NCI-H526 (cell line): ENCODE measurements at places on chromosomes 2 and 18.

- DNase-seq, result no peak
Observed at GRCh38 chr18:77222464-77222863, 27.2 kb upstream of the GALR1 start.

DNA sequence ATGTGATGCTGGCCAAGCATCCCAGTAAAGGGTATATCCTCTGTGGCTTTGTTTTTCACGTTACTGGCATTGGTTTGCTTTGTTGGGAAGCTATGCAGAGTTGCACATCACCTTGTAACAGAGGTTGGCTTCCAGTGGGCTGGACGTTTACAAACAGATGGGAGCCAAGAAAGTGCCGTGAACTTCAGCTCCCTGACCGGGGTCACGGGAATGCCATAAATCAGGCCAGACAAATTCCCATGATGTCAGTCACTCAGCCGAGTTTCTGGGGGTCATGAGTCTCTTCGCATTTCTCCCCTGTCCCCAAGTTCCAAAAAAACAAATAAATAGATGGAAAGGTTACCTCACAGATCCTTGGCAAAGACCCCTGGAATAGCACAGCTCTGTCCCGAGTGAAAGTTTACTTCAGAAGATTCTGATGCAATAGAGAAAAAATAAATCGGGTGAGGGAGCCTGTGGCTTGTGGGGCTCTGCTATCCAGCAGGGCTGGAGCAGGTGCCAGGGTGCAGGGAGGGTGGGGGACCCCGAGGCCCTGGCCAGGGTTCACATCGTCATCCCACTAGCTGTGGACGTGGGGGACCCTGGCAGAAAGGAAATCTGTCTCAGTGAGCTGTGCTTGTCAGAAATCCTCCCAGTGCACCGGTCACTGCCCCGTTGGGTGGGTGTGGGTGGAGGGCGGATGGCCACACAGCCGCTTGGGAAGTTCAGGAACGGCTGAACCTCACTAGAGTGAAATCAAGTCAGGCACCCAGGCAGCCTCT is 27.8 kb downstream of the TWIST2 start:
- DNase-seq, result no peak

GRCh38 chr2:177501186-177501585 is 108.6 kb downstream of the AGPS start:
- no peak for DNase-seq

- no peak for DNase-seq
Observed at GRCh38 chr18:58766946-58767345, 95.7 kb downstream of the MALT1 start.

GRCh38 chr2:53018825-53019425 is 748.7 kb upstream of the CHAC2 start:
- DNase-seq, result peak; percentile 27

DNA sequence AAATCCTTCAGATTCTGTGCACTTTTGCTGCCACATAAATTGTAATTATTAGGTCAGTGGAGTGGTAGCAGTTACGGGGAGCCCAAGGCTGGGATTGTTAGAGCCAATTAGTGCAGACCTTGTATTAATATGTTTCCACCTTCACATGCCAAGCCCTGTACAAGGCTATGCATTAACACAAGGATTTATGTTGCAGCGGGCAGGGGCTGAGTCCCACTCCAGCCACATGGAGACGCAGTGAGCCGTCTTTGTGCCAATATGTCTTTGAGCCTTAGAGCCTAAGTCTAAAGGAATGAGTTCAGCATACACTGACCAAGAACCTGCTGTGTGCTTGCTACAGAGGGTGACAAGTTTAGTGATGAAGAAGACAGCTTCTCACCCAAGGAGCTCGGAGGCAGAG is 238.2 kb downstream of the TSN start:
- DNase-seq, result no peak

GRCh38 chr2:196955036-196955435 is 28.5 kb upstream of the PGAP1 start:
- DNase-seq, result peak; percentile 63

DNA sequence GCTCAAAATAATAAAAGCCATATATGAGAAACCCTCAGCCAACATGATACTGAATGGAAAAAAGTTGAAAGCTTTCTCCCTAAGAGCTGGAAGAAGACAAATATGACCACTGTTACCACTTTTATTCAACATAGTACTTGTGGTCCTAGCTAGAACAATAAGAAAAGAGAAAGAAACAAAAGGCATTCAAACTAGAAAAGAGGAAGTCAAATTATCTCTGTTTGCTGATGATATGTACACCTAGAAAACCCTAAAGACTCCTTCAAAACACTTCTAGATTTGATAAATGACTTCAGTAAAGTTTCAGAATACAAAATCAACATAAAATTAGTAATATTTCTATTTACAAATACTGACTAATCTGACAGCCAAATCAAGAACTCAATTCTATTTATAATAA is 328.8 kb upstream of the GCFC2 start:
- DNase-seq, result no peak

DNA sequence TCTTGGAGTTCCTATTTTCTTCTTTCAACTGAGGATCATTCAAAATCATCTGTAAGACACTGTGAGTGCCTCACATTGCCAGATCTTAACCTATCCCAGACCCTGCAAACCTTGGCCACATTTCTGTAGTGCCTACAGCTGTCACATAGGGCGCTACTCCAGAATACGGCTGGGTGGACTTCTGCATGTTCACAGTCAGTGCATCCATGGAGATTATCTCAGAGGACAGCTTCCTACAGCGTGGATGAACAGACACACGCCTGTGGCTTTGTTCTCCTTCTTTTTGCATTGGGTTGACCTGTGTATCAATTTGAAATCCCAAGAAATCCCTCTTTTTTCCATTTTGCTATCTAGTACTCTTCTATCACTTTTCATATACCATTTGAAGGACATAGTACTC is 1.9 kb upstream of the KLHL29 start:
- DNase-seq, result no peak

GRCh38 chr2:120430501-120430830 is 84.5 kb downstream of the INHBB start:
- no peak for DNase-seq

DNA sequence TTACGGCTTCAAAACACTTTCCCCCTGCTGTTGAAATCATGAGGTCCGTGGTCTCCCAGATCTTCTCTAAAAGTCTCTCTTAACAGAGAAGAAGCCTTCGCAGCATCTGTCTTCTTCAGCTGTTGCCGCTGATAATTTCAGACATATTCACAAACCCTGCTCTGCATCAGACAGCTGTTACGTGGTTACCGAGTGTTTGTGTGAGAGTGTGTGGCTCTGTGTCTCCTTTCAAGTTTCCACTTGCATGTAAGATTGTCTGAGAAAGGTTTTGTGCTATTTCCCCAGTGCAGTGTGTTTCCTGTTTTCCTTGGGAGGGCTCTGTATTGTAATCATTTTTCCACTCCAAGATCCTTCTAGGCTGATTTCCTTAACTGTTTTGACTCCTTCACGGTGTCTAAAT is 32.8 kb downstream of the MAIP1 start:
- peak; percentile 37 for DNase-seq

- DNase-seq, result no peak
Observed at GRCh38 chr18:56001576-56001975, 413.6 kb upstream of the TCF4 start.

DNA sequence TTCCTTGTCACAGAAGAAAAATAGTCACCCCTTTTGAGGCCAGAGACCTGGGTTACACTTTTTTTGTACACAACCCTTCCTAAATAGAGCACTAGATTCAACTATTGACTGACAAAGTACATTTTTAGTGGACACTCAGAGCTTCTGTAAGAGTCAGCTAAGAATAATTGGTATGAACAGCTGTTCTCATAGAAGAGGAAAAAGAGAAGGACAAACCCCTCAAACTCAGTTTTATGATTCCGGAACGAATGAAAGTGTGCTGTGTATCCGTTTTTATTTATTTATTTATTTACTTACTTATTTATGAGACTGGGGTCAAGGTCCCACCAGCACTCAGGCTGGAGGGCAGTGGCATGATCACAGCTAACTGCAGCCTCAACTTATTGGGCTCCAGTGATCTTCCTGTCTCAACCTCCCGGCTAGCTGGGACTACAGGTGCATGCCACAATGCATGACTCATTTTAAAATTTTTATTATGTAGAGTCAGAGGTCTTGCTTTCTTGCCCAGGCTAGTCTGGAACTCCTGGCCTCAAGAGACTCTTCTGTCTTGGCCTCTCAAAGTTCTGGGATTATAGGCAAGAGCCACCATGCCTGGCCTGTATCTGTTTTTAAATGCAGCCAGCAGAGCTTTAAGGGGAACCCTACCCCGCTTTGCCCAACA is 36.0 kb upstream of the FZD5 start:
- no peak for DNase-seq

DNA sequence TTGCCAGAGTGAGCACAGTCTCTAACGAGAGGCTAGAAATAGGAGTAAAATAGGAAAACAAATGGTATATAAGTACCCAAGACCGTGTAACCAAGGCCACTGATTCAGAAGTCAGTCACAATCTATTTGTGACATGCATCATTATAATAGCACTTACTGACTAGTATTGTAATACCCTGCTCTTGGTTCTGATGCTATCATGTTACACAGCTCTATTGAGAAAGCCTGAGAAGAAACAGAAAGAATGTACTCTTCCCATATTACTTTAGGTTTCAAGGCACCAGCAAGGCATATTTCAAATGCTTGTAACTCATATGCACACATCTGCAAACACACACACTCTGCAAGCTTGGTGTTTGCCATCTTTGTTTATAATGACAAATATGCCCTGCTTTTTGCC is 746.4 kb downstream of the SLC4A3 start:
- DNase-seq, result peak; percentile 6

DNA sequence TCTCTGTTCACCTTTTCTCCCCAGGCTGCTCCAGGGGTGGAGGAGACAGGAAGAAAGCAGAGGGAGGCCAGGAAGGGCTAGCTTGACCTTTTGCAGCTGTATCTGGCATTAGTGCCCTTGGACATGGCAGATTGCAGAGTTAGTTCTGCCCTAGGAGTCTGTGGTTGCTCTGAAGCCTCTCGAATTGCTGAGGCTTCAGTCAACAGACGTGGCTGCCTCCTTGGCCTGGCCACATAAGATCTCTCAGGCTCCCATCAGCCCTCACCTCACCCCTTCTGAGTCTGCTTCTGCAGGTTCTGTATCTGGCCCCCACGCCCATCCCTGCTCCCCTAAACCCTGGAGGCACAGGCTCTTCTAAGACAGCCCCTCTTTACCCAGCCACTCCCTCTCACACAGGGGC is 18.2 kb upstream of the PLB1 start:
- DNase-seq, result no peak

DNA sequence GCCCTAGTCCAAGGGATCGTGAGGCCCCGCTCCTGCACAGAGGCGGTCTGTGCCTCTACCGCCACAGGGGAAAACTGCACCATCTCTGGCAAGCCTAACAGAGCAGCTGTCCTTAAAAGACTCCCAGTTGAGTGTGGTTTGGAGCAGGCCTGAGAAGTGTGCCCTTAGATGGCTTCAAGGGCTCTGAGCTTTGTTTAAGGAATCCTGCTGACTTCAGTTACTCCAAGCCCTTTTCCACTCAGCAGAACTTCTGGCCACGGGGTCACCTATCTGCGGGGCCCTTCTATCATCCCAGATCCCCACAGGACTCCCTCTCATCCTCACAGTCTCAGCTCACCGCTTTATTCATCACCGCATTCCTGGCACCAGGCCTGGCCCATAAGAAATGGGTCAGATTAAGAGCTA is 131.5 kb downstream of the CCDC74A start:
- DNase-seq, result no peak

DNA sequence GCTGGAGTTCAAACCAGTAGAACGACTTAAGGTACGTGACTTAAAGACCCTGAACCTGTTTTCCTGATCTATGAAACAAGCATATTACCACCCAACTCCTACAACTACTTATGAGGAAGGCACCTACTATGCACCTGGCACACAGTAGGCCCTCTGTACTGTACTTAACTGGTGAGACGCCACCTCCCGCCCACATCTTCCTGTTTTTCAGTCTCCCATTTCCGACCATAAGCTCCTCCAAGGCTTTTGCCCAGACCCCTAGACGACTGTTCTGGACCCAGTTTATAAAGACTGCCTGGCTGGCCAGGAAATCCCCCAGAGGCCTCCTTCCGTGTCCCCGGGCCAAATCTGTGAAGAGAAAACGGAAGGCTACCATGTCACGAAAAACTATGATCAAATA is 1.5 kb downstream of the GALNT14 start:
- DNase-seq, result no peak

- DNase-seq, result no peak
Observed at GRCh38 chr2:30301551-30301950, 70.2 kb downstream of the LBH start.

GRCh38 chr18:30359521-30359920 is 683.0 kb downstream of the DSC3 start:
- no peak for DNase-seq

GRCh38 chr2:23464156-23464555 is 79.2 kb downstream of the KLHL29 start:
- no peak for DNase-seq

DNA sequence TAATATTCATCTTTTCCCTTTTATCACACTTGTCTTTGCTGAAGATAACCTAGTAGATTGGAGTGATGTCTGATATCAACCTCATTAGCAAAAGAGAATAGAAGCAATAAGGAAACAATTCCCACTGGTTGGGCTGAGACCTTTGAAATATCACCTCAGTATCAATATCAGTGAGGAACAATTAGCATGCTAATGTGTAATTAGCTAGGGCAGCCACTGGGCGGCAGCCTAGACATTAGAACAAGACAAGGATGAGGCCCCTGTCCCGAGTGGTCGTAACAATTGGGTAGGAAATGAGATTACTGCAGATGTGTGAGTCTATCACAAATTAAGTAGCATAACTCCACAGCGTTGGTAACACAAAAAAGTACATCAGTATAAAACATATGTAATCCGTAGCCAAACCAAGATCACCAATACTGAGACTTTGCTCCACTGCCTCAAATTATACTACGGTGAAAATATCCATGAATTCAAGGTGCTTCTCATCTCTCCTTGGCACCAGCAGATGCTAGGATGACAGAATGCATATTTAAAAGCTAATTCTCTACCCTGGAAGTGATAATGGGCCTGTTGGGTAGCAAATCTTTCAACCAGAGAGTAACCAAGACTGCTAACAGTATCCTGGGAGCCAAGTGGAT is 99.1 kb downstream of the ALPK2 start:
- DNase-seq, result peak; percentile 40

- DNase-seq, result peak; percentile 32
Observed at GRCh38 chr2:101361121-101361520, 26.2 kb downstream of the CREG2 start.

- DNase-seq, result no peak
Observed at GRCh38 chr2:231132129-231132528, 7.3 kb upstream of the HTR2B start.

GRCh38 chr2:1930376-1930775 is 186.1 kb upstream of the PXDN start:
- DNase-seq, result no peak

DNA sequence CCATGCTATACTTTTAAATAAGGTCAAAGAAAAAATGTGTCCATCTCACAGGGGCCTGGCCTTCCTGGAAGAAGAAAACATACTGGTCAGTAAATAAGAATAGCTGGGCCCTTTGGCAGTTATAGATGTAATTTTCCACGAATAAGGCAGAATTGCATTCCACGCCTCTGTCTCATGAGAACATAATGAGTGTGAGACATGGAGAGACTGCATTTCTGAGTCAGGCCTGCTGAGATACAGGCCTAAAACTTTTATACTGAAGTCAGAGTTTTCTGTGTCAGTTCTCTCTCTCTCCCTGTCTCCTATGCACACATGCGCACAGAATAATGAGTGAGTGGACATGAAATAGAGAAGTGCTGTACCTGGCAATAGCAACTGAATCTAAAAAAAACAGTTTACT is 20.4 kb upstream of the IL1R1 start:
- no peak for DNase-seq

- DNase-seq, result no peak
Observed at GRCh38 chr2:3299703-3300102, 77.9 kb downstream of the EIPR1 start.
